Keratinocyte (primary cell): ENCODE measurements at places on chromosomes 5 and 9. TPM values are rescaled to one million over a fixed set of nuclear protein-coding genes. Genes with fewer than 3 reads are reported as not detected.

- no peak for DNase-seq
Observed at GRCh38 chr5:121121786-121122185, 657.7 kb downstream of the PRR16 start.

DNA sequence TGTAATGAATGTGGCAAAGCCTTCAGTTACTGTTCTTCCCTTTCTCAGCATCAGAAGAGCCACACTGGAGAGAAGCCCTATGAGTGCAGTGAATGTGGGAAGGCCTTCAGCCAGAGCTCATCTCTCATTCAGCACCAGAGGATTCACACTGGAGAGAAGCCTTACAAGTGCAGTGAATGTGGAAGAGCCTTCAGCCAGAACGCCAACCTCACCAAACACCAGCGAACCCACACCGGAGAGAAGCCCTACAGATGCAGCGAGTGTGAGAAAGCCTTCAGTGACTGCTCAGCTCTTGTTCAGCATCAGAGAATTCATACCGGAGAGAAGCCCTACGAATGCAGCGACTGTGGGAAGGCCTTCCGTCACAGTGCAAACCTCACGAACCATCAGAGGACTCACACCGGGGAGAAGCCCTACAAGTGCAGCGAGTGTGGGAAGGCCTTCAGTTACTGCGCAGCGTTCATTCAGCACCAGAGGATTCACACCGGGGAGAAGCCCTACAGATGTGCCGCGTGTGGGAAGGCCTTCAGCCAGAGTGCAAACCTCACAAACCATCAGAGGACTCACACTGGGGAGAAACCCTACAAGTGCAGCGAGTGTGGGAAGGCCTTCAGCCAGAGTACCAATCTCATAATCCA is 6.8 kb downstream of the RPL12 start:
- no peak for DNase-seq

DNA sequence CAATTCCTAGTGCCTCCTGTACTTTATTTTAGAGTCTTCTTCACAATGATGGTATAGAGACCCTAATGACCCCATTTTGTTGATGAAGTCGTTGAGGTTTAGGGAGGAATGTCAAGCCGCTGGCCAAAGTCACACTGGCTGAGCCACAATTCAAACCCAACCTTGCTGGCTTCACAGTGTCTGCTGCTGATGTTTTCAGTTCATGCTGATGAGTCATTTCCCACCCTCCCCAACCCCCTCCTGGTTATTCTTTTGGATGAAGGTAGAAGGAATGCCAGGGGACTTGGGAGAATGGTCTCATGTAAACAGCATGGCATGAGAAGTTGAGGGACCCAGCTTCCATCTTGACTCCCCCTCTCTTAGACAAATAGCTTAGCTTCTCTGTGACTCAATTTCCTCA is 68.6 kb downstream of the TMEM252 start:
- DNase-seq: no peak

The CDH6 gene
- polyA plus RNA-seq: not detected in 3 replicates

DNA sequence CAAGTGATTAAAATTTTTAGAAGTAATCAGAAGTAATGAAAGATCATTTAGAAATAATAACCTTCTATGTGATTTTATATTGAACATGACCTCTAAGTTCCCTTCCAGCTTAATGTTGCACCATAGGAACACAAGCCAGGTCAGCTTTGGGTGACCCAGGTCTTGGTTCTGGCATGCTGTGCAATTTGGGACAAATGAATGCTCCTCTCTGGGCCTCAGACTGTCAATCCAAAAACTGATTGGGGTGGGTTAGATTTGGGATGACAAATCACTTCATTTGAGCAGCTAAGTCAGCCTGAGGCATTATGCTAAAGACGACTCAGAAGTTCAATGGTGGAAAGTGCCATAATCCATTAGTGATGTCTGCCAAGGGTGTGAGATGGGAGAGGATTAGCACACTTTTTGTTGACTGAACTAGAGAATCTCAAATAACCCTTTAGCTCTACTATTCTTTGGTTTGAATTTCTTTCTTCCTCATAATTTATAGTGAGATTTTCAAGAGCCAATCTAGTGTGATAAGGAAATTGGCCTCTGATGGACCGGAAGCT is 60.7 kb upstream of the BOD1 start:
- DNase-seq: no peak

The ZSWIM6 gene
- polyA plus RNA-seq: 8.6 to 10.8 TPM (median 9.9 TPM) in 3 replicates

DNA sequence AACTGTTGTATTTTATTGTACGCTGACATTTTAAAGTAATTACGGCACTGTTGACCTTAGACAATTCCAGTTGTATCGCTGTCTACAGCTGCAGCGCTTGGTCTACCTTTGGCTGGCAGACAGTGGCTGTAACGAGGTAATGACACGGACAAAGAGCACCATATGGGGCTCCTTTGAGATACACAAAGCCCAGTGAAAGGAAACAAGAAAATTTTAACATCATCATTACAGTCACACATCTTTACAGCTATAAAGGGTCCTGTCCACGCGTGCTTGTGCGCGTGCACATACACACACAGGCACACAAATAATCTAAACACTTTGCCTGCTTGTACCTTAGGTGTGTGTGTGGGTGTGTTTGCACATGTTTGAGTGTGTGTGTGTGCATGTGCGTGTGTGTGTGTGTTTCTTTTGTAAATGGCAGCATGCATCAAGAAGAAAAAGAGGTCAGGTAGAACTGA is 946.0 kb downstream of the NR2F1-AS1 start:
- no peak for DNase-seq

The DTWD2 gene
- 2.2 to 2.9 TPM (median 2.5 TPM) in 3 replicates for polyA plus RNA-seq

The TARS1 gene
- 105 to 213 TPM (median 163 TPM) in 3 replicates for polyA plus RNA-seq

DNA sequence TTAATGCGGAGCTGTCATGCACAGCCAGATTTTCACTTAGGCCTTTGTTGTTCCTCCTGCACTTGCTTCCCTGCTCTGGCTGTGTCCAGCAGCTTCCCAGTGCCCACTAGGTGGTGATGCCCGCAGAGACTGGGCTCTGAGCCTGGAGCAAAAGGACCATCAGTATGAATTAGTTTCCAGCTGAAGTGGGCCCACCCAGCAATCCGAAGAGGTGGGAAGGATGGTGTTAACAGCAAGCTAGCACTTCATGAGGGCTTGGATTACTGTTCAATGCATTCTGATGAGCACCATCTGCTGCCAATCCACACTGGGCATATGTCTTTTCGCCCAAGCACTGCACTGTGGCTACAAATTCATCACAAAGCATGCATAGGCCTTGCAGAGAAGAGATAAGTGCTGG is 459.1 kb downstream of the SPOCK1 start:
- no peak for DNase-seq

DNA sequence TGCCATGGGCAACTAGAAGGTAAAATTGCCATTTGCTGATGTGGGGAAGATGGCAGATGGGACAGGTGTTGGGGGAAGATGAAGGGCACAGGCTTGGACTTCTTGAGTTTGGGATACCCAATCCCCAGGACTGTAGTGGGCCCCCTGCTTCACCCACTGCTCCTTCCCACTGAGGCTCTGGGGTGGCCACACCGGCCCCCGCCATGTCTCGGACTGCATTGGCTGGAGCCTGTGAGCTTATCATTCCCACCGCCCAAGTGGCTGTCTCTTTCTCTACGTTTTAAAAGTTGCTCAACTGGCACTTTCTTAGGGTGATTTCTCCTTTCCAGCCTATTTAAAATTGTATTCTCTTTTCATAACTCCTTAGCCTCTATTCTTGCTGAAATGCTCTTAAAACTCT is 730.0 kb upstream of the ADAMTS16 start:
- DNase-seq: no peak

The MLLT3 gene
- polyA plus RNA-seq: 10.6 to 17.0 TPM (median 15.1 TPM) in 3 replicates

DNA sequence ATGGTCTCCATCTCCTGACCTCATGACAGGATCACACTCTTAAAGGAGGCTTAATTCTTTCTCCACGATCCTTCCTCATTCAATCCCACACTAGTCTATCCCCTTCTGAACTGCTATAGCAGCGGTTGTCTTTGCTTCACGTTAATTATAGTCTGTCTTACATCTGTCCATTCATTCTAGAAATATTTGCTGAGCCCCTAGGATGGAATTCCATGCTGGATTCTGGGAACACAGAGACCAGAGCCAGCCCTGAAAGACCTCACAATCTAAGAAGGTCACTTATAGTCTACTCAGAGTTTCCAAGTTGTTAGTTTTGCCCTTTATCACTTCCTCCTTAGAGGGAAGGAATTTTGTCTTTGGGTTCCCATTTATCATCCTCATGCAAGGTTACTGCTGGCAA is 193.5 kb downstream of the GAS1 start:
- DNase-seq: no peak

GRCh38 chr5:886036-886435 is 6.6 kb downstream of the BRD9 start:
- DNase-seq: no peak

DNA sequence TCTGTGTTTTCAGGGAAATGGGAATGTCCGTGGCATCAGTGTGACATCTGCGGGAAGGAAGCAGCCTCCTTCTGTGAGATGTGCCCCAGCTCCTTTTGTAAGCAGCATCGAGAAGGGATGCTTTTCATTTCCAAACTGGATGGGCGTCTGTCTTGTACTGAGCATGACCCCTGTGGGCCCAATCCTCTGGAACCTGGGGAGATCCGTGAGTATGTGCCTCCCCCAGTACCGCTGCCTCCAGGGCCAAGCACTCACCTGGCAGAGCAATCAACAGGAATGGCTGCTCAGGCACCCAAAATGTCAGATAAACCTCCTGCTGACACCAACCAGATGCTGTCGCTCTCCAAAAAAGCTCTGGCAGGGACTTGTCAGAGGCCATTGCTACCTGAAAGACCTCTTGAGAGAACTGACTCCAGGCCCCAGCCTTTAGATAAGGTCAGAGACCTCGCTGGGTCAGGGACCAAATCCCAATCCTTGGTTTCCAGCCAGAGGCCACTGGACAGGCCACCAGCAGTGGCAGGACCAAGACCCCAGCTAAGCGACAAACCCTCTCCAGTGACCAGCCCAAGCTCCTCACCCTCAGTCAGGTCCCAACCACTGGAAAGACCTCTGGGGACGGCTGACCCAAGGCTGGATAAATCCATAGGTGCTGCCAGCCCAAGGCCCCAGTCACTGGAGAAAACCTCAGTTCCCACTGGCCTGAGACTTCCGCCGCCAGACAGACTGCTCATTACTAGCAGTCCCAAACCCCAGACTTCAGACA is 9.5 kb downstream of the RAB24 start:
- no peak for DNase-seq

The CRHBP gene
- not detected in 3 replicates for polyA plus RNA-seq

The CDH12 gene
- not detected in 3 replicates for polyA plus RNA-seq

GRCh38 chr5:158022393-158022792 is 163.4 kb upstream of the CLINT1 start:
- no peak for DNase-seq

GRCh38 chr5:32777733-32778132 is 66.6 kb downstream of the NPR3 start:
- no peak for DNase-seq

GRCh38 chr9:6777213-6777902 is 19.6 kb downstream of the KDM4C start:
- no peak for DNase-seq

- no peak for DNase-seq
Observed at GRCh38 chr5:133298447-133298846, 246.6 kb downstream of the HSPA4 start.

The SH3TC2 gene
- 13.8 to 19.0 TPM (median 18.9 TPM) in 3 replicates for polyA plus RNA-seq

The RANBP3L gene
- not detected in 3 replicates for polyA plus RNA-seq

- DNase-seq: peak; percentile 15
Observed at GRCh38 chr5:54259090-54259489, 51.3 kb downstream of the ARL15 start.

GRCh38 chr5:138569782-138570181 is 5.4 kb downstream of the HSPA9 start:
- no peak for DNase-seq

The SLC6A3 gene
- polyA plus RNA-seq: 0.03 TPM in 1 of 3 replicates, not detected in the others

The ADAMTS16 gene
- not detected in 3 replicates for polyA plus RNA-seq

GRCh38 chr9:71683598-71684235 is 84.6 kb downstream of the CEMIP2 start:
- DNase-seq: peak; percentile 56

The TAF11L5 gene
- polyA plus RNA-seq: not detected in 3 replicates

DNA sequence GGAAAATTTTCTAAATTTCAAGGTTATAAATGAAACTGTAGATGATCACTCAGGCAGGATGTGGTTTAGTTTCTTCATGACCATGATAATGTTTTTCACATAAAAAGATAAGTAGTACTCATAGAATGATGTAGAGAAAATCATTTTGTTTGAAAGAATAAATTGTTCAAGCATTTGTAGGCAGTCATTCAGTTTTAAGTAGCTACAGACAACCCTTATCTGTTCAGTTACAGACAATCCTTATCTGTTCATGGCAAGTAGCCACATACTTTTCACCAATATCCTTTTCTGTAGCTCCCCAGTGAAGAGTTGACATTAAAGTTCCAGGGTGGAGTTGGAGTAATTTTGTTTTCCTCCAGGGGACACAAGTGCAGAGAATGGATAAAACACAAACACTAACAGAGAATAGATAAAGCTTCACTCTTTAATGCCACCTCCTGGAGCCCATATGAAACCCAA is 278.1 kb upstream of the TNC start:
- no peak for DNase-seq

- DNase-seq: no peak
Observed at GRCh38 chr5:143738417-143739401, 73.3 kb upstream of the HMHB1 start.

The SLCO6A1 gene
- not detected in 3 replicates for polyA plus RNA-seq

GRCh38 chr9:110047955-110048402 is 160.0 kb downstream of the C9orf152 start:
- no peak for DNase-seq

DNA sequence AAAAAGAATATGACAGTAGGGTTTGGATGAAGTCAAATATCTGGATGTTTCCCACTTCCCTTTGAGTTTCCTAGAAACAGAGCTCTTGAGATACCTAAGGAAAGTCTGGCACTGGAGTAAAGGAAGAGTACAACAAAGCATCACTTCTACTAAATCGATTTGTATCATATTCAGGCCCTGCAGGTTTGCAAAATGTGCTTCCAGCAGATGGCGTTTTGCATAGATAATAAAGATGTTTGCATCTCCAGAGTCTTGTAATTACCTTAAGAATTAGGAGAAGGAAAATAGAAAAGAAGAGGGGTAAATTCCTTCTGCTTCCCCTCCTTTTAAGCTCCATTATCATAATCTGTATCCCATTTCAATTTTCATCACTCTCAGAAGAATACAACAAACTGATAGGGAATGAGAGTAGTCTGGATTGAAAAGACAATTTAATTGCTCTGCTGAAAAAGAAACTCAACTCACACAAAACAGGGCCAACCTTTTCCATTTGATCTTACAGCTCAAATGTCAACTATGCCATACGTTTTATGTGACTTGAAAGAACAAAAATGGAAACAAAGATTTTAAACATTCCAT is 380.4 kb downstream of the PTPRD start:
- DNase-seq: no peak

The SOX30 gene
- 0.03 to 0.06 TPM (median 0.05 TPM) in 3 replicates for polyA plus RNA-seq
